ENCODE measurements at places on chromosomes 2 and 18.

- DNase-seq: no peak
Observed at GRCh38 chr2:68889021-68889420, 17.8 kb upstream of the BMP10 start.

- DNase-seq: no peak
Observed at GRCh38 chr2:14223576-14223975, 408.9 kb upstream of the LRATD1 start.

GRCh38 chr2:240795454-240795853 lies 24.6 kb downstream of the KIF1A start:
- no peak for DNase-seq

- no peak for DNase-seq
Observed at GRCh38 chr2:104163611-104164130, 690.2 kb upstream of the POU3F3 start.

DNA sequence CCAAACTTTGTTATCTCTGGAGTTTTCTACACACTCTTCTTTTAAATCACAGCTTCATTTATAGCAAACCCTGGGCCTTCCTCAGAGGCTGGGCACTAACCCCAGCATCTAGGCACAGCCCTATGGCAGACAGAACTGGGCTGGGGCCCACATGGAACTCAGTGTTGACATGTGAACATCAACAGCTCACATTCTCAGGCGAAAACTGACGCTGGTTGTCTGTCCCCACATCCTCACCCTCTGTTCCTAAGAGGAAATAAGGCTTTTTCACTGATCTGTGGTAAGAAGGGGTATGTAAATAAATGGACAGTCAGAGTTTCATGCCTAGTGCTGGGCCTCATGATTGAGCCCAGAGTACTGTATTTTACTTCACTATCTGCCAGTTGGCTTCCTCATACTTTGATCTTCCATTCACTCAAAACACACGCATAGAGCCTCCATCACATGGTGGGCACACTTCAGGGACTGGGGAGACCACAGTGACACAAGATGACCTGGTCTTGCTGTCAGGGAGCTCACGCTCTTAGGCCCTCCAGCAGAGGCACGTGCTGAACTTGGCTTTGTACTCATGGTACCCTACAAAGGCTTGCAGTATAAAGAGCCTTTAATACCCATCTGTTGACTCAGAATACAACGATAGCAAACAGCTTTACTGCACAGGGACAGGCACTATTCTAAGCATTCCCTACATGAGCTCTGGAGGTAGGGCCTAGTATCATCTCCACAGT lies 43.0 kb downstream of the EFEMP1 start:
- DNase-seq: no peak

GRCh38 chr2:193824474-193824873 lies 1629.7 kb upstream of the TMEFF2 start:
- no peak for DNase-seq

- no peak for DNase-seq
Observed at GRCh38 chr2:95017071-95017501, 8.4 kb upstream of the MAL start.

GRCh38 chr2:136962105-136962725 lies 196.9 kb downstream of the THSD7B start:
- no peak for DNase-seq

DNA sequence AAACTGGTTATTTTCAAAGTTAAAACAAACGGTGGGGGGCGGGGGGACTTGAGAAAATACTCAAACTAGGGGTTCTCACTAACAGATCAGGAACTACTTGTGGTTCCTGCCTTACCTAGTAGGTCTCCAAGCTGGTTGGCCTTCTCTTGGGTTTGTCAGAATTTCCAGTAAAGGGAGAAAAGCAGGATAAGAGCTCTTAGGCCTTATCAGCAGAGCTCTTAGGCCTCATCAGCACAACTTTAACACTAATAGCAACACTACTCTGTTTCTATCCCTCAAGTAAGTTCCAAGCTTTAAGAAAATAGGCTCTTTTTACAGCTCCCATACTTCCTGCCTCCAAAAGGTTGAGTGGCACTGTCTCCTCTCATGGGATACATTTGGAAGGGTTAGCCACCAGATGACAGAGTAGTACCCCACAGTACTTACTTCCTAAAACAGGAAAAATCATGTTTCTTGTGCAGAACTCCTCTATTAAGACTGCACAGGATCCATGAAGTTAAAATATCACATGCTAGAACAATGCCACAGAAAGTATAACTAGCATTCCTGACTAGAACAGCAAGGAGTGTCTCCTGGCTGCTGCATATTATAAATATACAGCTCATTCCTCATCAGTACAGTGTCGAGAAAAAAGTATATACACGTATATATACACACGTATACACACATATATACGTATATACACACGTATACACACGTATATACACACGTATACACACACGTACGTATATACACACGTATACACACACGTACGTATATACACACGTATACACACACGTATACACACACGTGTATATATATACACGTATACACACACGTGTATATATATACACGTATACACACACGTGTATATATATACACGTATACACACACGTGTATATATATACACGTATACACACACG lies 6.1 kb downstream of the FBXO11 start:
- DNase-seq: no peak

GRCh38 chr2:191666732-191667131 lies 11.2 kb upstream of the NABP1 start:
- DNase-seq: no peak

GRCh38 chr18:48338915-48339314 lies 70.3 kb downstream of the ZBTB7C start:
- no peak for DNase-seq
